Activated naive CD8-positive, alpha-beta T cell treated with anti-CD3 and anti-CD28 coated beads, Interleukin-2, amount 50 U/mL, for 16 hours (primary cell): ENCODE measurements at places on chromosomes 11 and 22.

DNA sequence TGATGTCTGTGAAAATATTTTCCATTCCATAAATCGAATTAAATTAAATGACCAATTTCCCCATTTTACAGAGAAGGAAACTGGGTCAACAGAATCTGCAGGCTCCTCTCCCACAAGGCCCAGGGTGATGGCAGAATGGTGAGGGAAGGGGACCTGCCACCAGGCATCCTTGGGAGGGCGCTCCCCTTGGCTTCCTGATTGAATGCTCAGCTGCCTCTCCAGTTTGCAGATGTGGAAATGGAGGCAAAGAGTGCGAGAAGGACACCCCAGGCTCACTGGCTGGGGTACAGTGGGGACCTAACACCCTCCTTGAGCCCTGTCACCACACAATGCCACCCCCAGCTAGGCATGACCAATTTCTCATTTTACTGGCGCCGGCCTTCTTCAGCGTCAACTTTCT is 28.5 kb upstream of the CSNK1E start:
- no peak for DNase-seq

- DNase-seq, result no peak
These were observed 31.3 kb downstream of the SLC1A2 start for GRCh38 chr11:35388061-35388460.

GRCh38 chr22:50551160-50551752 is 5.6 kb downstream of the KLHDC7B start:
- DNase-seq, result no peak

GRCh38 chr11:110434952-110435779 is 5.4 kb downstream of the FDX1 start:
- DNase-seq, result no peak

DNA sequence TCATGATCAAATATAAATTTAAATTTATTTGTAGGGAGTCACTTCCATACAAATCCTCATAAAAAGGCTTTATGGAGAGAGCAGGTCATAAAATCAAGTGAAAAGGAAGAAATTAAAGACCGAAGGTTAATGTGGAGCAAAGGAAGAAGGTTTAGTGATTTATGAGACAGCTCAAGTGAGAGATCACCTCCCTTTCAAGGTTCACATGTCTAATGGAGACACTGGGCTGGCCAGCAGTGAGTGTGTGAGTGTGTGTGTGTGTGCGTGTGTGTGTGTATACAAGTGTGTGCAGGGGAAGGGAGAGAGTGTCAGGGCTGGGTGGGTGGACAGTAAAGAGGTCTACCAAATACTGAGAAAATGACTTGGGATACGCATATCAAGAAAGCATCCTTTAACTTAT is 251.2 kb downstream of the FAT3 start:
- no peak for DNase-seq

DNA sequence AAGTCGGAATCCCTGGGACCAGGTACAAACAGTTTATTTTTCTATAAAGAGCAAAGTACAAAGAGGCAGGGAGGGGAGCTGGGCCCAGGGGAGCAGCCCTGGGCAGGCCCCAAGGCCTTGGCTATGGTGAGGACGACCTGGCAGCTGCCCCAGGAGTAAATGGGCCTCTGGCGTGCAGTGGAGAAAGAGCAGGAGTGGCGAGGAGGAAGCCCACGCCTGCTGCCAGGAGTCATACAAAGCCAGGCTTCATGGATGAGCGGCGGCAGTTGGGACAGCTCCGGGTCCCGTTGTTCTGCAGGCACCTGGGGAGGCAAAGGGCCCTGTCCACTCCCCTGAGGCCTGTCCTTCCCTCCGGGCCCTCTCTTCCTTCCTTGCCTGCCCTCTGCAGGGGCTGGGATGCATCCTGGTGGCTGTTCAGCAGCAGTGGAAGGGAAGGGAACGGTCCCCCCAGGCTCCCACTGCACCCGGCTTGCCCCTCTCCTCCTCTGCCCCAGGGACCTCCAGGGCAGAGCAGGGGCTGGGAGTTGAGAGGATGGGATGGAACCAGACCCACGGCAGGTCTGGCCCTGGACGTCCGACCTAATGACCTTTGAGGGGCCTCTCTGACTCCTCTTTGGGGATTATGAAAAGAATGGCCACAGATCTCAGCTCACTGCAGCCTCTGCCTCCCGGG is 11.1 kb downstream of the RAPSN start:
- no peak for DNase-seq

- DNase-seq, result no peak
These were observed 760.2 kb downstream of the DLG2 start for GRCh38 chr11:84866922-84867321.

DNA sequence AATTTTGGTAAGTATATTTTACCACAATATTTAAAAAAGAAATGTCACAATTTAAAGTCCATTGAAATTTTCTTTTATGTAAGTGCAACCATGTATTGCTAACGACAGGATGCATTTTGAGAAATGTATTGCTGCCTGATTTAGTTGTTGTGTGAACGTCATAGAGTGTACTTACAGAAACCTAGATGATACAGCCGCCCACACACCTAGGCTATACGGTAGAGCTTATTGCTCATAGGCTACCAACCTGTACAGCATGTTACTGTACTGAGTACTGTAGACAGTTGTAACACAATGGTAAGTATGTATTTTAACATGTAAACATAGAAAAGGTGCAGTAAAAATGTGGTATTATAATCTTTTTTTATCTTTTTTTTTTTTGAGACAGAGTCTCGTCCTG is 48.1 kb downstream of the CBL start:
- peak; percentile 4 for DNase-seq

DNA sequence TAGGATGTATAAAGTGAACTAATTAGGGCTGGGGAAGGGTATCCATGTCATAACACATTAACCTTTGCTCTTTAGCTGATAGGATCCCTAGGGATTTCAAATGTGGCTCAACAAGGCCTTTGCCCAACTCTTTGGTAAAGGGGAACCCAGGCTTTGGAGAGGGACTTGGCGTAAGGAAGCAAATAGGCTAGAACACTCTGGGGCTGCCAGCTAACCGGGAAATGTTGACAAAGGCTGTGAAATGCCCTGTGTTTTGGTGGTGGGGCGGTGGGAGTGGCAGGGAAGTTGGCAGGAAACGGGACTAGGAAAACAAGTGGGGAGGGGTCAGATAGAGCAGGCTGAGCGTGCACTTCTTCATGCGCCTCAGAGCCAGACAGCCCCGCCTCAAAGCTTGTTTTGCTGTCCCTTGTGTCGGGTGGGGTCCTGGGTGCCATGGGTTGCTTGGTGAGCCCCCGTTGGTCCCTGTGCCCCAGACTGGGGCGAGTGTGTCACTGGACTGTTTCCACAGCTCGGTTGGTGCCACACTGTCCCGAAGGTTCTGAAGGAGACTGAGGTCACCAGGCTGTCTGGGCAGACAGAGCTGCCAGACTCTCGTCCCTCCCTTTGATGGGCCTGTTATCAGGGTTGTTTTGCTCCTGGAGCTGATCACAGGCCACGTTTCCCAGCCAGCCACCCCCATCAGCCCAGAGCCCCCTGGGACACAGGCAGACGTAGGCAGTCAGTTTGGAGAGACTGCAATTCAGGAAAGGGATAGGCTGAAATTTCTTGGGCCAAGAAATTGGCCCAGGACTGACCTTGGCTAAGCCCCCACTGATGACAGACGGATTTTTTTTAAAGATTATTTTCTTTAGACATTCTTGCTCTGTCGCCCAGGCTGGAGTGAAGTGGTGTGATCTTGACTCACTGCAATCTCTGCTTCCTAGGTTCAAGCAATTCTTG is 19.6 kb downstream of the KCTD21 start:
- no peak for DNase-seq

- no peak for DNase-seq
These were observed 21.8 kb upstream of the RNASEH2C start for GRCh38 chr11:65742353-65742752.

DNA sequence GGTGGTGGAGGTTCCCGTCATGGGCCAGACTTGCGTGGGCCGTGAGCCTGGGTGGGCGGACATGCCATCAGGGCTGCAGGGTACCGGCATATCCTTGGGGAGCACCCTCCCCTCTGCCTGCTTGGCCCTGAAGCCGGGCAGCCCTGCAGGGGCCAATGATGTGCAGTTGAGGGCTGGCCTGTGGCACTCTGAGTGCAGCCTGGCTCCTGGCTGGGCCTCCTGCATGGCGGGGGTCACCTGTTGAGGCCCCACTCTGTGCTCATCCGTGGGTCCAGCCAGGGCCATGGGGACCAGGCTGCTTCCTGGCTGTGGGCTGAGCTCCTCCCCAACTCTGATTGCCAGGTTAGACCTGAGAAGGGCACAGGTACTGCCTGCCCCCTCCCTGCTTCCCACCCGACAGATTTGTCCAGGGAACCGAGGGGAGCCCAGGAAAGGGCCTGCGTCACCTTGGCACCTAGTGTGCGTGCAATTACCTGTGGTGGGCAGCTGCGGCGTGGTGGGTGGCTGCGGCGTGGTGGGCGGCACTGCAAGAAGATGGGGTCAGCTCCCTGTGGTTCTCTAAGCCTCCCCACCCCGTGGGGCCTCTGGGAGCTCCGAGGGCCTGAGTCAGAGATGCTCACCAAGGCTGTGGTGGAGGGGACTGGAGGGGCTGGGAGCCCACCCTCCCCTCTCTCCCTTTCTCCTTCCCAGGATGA is 16.2 kb downstream of the MUC6 start:
- no peak for DNase-seq

DNA sequence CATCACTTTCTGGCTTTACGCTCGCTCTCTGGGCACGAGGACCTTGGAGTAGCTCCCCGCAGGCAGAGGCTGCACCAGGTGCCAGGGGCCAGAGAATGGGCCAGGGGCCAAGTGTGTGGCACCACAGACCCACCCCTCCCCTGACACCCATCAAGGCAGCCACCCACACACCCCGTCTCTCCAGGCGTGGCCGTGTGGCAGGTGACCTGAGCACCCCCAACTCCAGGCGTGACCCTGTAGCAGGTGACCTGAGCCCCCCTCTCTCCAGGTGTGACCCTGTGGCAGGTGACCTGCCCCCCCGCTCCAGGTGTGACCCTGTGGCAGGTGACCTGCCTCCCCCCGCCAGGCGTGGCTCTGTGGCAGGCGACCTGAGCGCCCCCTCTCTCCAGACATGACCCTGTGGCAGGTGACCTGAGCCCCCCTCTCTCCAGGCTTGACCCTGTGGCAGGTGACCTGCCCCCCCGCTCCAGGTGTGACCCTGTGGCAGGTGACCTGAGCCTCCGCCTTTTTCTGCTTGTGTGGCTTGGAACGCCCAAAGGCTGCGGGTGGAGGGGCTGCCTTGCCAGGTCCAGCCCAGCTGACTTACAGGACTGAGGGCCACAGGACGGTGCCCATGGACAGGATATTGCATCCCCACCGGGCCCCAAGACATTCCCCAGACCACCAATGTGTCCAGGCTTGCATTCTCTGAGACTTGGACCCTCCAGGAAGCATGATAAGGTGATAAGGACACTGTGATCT is 667.2 kb downstream of the BRD1 start:
- DNase-seq, result no peak

DNA sequence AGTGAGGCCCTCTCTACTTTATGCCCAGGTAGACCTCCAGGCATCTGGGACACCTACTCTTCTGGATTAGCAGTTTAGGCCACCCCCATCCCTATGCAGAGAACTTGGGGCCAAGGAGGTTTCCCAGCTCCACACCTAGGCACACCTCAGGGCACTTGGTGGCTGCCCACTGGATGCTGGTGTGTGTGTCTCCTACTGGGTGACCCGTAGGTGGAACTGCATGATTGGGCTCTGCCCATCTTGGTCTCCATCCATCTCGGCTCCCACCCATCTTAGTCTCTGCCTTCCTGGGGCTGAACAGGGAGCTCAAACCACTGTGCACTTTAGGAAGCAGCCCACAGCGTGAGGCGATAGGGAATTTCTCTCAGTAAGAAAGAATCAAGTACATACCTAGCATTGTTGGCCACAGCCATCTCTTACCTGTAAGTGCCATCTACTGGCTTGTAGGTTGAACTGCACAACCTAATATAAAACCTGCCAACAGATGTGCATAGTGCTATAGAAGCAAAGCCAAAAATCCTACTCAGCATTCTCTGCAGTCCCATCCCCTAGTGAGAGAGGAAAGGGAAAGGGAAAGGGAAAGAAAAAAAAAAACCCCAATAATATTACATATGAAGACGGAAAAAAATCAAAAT is 61.6 kb upstream of the PTPN5 start:
- no peak for DNase-seq

DNA sequence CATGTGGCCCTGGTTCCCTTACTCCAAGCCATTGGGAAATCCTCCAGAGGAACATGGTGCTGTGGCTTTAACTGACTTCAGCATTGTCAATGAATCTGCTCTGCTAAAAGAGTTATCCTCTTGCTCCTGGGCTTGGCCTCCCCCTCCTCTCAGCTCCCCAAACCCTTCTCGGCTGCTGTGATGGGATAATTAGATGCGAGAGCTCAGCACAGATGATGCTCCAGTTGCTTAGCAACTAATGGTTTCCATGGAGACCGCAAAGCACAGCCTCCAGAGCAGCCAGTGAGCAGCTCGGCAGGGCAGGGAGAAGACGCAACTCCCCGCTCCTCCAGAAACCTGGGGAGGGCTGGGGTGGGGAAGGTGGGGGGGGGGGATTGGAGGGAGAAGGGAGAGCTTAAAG is 2.8 kb upstream of the UPK2 start:
- DNase-seq, result no peak

GRCh38 chr11:31340903-31341572 is 28.5 kb downstream of the DCDC1 start:
- no peak for DNase-seq

GRCh38 chr11:128399251-128400121 is 187.9 kb downstream of the ETS1 start:
- no peak for DNase-seq

- DNase-seq, result no peak
These were observed 17.8 kb upstream of the TP53I11 start for GRCh38 chr11:44968510-44968909.

DNA sequence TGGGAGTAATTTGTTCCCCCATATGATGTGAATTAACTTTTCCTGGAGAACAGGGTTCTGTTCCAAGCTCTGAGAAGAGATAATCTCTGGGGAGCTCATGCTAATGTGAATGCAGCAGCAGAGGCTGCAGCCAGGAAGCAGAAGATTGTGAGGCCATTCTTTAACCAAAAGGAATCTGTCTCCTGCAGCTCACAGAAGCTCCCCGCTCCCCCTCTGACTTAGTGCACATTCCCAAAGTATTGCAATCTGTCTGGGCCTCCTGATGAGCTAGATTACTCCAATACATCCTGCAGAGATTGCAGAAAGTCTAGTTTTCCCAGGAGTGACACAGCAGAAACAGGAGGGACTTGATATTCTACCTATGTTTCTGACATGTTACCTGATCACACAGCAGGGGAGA is 420.6 kb upstream of the FAT3 start:
- no peak for DNase-seq
